ENCODE measurements at places on chromosomes 13 and 19.
A peak's percentile ranks its signal among the peaks of the same experiment; 100 is the strongest.

DNA sequence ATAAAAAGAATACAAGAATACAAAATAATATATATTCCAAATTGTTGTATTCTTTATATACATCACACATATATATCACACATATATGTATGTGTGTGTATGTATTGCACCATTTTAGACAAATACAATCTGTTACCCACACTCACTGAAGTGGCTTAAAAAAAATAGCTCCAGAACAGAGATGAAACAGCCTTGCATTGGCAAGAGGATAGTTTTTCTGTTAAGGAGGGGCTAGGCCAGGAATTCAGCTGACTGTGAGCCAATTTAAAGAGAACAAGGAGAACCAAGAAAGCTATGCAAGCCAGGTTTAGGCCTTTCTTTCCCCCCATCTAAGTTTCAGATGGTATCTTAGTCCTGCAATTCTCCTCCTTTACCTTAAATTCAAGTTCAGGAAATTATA, 257.5 kb downstream of the MZT1 start:
- no peak for DNase-seq

DNA sequence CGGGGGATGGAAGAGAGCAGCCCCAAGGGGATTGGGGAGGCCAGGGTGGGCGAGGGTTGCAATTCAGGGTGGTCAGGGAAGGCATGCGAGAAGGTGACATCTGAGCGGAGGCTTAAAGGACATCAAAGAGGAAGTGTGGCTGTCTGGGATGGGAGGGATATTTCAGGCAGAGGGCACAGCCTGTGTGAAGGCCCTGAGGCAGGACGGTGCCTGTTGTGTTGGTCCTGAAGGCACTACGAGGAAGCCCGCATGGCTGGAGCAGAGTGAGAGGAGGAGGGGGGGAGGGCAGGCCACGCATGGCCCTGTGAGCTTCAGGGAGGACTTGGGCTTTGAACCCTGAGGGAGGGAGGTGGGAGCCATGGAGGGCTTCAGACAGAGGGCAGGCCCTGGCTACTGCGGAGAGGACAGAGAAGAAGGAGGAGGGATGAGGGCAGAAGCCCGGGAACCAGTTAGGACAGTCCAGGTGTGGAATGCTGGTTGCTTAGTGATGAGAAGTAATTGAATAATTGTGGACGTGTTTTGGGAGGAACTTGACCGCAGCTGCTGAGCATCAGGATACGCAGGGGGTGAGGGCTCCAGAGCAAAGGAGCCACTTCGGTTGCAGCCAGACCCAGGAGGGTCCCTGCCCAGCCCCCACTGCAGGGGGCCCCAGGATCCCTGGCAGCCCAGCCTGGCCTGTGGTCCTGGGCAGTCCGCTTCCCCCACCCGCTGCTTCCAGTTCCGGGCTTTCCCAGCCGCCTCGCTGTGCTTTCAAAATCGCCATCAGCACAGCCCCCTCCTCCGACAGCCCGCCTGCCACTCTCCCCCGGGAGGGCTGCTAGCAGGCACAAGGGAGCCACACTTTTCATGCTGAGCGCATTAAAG, 6.2 kb downstream of the TLE6 start:
- DNase-seq: no peak

DNA sequence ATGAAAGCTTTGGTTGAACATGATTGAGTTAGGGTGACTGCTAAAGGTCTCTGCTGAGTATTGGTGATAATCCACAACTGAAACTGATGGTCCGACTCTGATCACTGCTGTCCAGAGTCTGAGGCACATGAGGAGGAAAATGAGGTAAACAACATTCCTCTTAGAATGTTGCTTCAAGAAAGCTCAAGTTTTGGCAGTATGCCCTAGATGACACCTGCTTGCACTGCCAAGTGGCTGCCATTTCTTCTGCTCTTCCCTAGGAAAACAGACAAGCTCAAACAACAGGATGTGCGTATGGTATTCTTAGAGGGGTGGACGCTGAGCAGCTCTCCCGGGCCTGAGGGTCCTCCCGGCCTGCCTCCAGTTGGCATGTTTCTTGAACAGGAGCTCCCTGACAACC, 15.2 kb upstream of the MTIF3 start:
- no peak for DNase-seq

DNA sequence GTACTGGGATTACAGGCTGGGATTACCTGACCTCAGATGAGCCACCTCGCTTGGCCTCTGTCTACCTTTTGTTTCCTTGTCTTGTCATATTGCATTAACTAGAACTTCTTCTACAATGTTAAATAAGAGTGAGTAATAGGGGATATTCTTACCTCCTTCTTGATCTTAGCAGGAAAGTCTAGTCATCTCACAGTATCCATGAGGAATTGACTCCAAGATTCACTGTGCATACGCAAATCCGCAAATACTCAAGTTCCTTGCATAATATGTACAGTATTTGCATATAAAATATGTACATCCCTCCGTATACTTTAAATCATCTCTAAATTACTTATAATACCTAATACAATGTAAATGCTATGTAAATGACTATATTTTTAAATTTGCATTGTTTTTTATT, 78.3 kb downstream of the POLR1D start:
- no peak for DNase-seq

- DNase-seq: no peak
Observed at GRCh38 chr19:44163789-44164188, 1.1 kb upstream of the ZNF226 start.

GRCh38 chr13:108276060-108276459, 6.5 kb downstream of the TNFSF13B start:
- no peak for DNase-seq

DNA sequence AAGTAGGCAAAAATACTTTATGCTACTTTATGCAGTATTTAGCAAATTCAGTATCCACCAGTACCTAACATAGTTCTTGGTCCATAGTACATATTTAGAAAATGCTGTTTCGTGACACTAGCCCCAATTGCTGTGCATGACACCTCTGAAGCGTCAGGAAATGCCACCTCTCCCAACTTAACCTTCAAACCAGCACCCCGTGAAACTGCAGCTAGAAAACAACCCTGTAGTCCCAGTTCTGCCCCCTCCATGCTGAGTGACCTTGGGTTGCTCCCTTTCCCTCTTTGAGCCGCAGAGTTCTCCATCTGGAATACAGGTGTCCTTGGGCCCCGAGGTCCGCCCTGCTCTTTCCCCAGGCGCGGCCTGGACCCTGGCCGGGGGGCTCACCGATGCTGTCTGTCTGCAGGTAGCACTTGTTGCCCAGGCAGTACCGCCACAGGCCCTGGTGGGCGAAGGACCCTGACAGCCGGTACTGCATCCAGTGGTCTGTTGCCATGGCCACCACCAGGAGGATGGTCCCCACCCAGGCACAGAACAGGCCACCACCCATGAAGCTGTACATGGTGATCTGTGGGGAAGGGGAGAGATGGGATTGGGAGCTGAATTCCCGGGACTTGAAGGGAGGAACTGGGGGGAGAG, 773 bp downstream of the LIM2 start:
- DNase-seq: no peak

DNA sequence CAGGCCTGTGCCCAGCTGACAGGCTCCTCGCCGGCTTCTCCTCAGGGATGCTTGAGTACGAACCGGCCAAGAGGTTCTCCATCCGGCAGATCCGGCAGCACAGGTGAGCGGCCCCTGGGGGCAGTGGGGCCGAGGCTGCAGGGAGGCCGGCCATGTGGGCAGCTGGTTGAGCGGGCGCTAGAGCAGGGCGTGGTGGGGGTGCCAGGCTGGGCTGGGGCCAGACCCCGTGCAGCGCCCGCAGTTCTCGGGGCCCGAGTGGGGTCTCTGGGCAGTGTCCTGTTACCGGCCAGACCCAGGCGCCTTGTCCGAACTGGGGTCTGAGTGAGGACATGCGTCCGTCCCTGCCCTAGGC, 15.9 kb downstream of the CBARP start:
- no peak for DNase-seq

- DNase-seq: no peak
Observed at GRCh38 chr13:113874579-113875428, 10.9 kb upstream of the GAS6 start.

- no peak for DNase-seq
Observed at GRCh38 chr19:49554701-49555181, 25.6 kb downstream of the NOSIP start.

DNA sequence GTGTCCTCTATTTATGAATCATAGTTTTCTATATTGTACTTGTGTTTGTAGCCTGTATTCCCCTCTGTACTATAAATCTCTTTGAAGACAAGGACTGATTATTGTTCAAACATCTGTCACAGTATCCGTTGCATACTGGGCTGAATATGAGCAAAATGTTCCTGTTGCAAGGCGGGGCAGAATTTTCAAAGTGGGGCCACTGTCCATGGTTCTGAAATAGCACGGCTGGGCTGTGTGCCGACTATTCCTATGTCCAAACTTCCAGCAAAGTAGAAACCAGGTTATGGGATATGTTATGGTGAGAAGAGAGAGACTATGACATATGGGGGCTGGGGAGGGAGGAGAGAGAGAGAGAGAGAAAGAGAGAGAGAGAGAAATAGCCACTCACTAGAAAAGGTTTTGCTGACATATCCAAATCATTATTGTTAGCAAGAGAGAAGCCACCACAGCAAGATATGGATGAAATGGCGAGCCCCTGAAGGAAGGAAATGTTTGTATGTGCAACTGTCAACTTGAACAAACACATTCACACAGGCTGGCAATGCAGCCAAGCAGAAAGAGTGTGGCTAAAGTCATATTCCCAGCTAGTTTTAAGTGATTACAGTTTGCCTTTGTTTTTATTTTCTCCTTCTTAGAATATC, 107.0 kb upstream of the GPR12 start:
- no peak for DNase-seq

DNA sequence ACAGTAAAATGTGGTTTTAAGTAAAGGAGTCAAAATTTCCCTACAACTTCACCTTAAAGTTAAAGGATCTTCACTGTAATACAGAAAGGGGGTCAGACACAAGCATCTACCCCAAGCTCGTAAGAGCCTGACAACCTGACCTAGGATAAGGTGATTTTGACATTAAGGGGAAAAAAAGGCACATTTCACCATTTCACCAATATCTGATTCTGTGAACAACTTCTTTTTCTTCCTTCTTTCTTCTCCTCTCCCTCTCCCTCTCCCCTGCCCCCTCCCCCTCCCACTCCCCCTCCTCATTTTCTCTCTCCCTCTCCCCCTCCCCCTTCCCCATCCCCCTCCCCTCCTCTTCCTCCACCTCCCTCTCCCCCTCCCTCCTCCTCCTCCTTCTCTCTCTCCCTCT, 796.7 kb upstream of the ARGLU1 start:
- DNase-seq: no peak

- DNase-seq: no peak
Observed at GRCh38 chr13:78826312-78826711, 167.4 kb upstream of the OBI1 start.

GRCh38 chr19:2425622-2426581, 1.5 kb downstream of the TIMM13 start:
- DNase-seq: no peak

DNA sequence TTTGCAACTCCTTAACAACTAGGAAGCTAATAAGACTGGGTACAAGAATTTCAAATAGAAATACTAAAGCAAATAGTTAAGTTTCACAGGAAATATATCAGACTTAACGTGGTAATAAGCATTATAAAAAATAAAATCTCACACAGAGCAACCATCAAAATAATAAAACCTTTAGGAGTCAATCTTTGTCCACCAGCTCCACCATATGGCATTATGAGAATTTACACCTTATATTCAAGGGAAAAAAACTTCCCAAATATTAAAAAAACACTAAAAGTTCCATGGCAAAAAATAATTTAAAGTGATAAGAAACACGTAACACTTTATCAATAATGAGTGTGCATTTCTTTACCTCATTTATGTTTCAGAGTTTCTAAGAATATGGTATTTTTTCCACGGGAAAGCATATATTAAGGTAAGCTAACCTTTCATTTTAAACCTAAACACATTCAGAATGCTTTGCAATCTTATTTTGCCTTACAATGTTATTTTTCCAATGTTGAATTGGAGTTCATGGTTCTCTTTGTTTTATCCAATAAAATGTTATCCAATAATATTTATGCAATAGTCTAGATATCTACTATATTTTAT, 423.2 kb upstream of the SGCG start:
- no peak for DNase-seq

DNA sequence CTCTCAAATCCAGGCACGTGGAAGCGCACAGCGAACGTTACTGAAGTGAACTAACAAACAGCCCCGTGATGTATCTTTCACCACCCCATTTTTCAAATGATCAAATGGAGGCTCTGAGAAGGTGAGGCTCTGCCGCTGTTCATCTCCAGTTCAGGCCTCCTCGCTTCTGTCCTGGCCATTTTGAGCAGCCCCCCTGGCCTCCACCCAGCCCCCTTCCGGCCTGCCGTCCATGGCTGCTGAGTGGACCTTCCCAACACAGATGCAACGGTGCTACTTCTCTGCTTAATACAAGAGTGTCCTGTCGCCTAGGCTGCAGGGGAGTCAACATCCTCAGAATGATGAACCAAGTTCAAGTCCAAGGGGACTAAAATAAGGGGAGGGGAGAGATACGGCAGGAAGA, 9.7 kb downstream of the SYDE1 start:
- no peak for DNase-seq

- DNase-seq: no peak
Observed at GRCh38 chr19:1163283-1163933, 10.7 kb downstream of the SBNO2 start.

GRCh38 chr19:16143399-16144215, at the start of gene HSH2D:
TSS of gene HSH2D (plus strand) at chr19:16143685. CDS start at chr19:16148751, 5,066 bp downstream.
- DNase-seq: peak; percentile 94

- no peak for DNase-seq
Observed at GRCh38 chr19:4302243-4302640, at the start of gene TMIGD2. TSS of gene TMIGD2 (minus strand) at chr19:4302389. CDS start at chr19:4302385, 4 bp downstream.

- DNase-seq: no peak
Observed at GRCh38 chr13:20997301-20998161, 63.9 kb downstream of the LATS2 start.
